Activated T-helper 9 cell treated with anti-CD3 and anti-CD28 coated beads, Interleukin-2, amount 50 U/mL, for 16 hours (primary cell): ENCODE measurements at places on chromosomes 2 and 18.

- no peak for DNase-seq
These were observed 48.7 kb upstream of the CD226 start for GRCh38 chr18:69996417-69996816.

DNA sequence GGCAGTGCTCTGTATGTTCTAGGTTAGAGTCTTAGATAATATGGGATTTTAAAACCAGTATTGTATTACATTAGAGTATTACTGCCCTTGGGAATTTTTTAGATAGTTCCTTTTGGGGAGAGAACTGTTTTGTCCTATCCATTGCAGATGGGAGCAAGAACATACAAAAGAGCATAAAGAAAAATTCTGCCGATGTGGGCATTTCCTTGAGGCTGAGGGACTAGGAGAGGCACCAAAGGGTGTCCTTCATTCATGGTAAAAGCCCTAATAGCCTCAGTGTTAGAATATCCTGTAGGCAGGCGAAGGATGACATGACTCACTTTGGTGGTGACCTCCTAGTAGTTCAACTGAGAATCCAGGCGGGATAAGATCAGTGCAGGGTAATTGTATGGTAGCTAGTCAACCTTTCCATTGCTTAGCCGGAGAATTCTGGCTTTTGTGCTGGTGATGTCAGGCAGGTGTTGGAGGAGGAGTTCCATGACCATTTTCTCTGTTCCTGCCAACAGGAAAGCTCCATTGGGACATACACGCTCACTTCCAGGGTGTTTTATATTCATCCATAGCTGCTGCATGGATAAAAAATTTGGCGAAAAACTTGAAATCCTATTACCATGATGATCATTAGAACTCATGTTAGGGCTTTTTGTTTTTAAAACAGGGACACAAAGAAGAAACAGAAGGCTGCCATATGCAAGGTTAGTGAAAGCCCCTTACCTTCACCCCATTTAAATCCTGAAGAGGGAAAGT is 28.1 kb downstream of the EPAS1 start:
- DNase-seq: no peak

- no peak for DNase-seq
These were observed 970 bp upstream of the ADCYAP1 start for GRCh38 chr18:903701-904100.

GRCh38 chr2:9809064-9809356 is 34.3 kb upstream of the TAF1B start:
- no peak for DNase-seq

- no peak for DNase-seq
These were observed 48.7 kb upstream of the PDK1 start for GRCh38 chr2:172507199-172507598.

GRCh38 chr2:45182667-45183295 is 173.5 kb upstream of the SIX2 start:
- DNase-seq: no peak

GRCh38 chr2:119461811-119462210 is 30.2 kb downstream of the TMEM37 start:
- no peak for DNase-seq

GRCh38 chr2:16223841-16224177 is 283.5 kb downstream of the MYCN start:
- DNase-seq: no peak

DNA sequence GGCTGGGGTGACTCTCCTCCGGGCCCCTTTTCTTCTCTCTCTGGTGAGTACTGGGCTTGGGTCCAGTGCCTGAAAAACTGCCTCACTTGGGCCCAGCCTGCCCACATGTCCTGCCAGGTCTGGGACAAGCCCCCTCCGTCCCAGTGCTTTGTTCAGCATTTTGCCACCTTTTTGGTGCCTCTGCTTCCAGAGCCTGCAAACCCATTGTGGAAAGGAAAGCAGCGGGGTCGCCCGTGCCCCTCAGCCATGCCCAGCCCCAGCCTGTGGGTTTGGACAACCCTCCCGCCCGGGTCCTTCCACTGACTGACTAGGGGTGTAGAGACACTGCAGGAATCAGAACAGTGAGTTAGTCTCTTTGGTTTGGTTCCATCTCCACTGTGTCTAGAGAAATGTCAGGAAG is 140.7 kb upstream of the ALKAL2 start:
- no peak for DNase-seq

DNA sequence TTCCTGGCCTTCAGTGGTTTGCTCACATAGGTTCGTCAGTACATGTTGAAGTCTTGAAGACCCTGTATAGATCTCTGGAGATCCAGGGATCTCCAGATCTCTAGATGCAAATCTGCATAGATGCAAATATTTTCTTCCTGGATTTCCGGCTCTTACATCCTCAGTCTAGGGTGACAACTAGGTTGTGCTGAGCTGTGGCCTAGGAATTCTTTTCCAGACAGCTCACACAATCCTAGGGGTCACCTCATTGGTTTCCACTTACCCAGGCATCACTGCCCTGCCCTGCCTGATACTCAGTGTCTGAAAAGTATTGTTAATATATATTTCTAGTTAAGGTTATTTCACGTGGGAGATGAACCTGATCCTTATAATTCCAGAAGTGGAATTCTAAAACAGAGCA is 105.1 kb upstream of the TTC27 start:
- DNase-seq: no peak

- DNase-seq: no peak
These were observed 4.7 kb downstream of the MYOM1 start for GRCh38 chr18:3214855-3215637.

DNA sequence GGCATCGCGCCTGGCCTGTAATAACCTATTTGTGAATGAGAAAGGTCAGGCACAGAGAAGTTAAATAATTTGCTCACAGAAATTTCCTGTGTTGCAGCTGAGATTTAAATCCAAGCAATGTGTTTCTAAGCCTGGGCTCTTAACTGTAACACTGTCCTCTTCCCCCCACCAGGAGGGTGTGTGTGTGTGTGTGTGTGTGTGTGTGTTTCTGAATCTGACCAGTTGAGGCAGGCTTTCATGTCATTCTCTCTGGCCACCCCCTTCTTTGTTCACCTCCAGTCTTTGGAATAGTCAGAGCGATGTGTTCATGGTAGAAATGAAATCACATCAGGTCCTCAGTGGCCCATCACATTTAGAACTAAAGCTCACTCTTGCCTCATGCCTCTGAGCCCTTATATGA is 81.2 kb downstream of the NEDD4L start:
- DNase-seq: no peak

GRCh38 chr2:222284466-222284865 is 14.3 kb downstream of the PAX3 start:
- DNase-seq: no peak

DNA sequence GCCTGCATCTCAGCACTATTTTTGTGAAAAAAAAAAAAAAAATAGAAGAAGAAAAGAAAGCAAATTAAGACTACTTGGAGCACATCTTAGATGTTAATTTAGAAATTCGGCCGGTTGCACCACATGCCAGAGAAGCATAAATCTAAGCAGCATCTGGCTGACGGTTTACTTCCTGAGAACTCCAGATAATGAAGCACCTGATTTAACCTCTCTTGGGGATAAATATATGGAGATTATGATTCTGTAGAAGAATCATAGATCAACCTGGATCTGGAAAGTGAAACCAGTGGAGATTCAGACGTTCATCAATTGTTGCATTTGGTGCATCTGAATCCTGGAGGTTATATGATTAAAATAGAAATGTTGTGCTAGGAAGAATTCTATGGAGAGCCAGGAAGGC is 102.1 kb upstream of the SH3BP4 start:
- no peak for DNase-seq

- no peak for DNase-seq
These were observed 1.1 kb downstream of the MARCHF4 start for GRCh38 chr2:216370961-216371712.

- DNase-seq: no peak
These were observed 38.1 kb downstream of the EMX1 start for GRCh38 chr2:72955228-72956049.

DNA sequence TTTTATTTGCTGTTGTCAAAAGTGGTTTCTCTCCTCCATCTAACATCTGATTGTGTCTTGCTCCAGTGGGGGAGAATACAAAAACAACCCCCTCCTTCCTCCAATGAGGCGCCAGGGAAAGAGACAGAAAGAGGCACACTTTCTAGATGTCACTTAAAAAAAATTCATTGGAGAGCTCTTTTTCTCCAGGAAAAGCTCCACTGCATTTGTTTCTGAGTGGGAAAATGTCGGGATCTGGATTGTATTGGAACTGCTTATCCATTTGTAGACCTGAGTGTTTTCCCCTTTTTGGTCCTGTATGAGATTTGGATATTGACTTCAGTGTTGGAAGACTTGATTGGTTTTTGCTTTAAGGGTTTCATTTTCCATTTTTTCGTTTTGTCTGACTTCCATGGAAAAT is 995 bp downstream of the MBD5 start:
- no peak for DNase-seq
